ENCODE measurements at places on chromosomes 5 and 9. TPM values are rescaled to one million over a fixed set of nuclear protein-coding genes. Genes with fewer than 3 reads are reported as not detected.

IL3 gene
- polyA plus RNA-seq, result not detected

TRIM52 gene
- polyA plus RNA-seq, result 31.8 TPM

PCDHGA12 gene
- 3.0 TPM for polyA plus RNA-seq

MARCOL gene
- polyA plus RNA-seq, result not detected

LYRM7 gene
- polyA plus RNA-seq, result 15.2 TPM

SH3GL2 gene
- polyA plus RNA-seq, result 3.8 TPM

DNA sequence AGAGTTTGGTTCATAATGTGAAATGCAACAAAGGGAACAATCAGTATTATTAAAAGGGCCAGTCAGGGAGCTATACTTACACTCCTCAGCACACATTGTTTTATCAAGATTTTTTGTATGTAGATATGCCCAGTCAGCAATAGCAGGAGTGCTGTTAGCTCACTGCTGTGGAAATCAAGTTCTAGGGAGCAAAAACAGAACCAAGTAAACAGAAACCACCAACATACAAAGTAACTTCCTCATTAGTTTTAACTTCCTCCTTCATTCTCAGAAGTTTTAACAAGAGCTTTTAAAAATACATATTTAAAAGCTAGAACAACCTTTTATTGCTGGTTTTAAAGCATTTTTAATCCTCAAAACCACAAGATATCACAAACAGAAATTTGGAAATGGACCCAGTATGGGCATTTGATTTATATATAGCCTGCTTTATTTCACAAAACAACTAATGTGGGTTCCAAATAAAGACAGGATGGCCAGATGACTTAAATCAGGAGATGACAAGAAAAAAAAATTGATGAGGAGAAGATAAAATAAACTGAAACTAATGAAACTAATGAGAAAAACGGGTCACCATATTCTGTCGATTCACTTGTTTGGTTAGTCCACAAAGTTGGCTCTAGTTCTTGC is 178.5 kb downstream of the ADAMTS12 start:
- no peak for DNase-seq

DNA sequence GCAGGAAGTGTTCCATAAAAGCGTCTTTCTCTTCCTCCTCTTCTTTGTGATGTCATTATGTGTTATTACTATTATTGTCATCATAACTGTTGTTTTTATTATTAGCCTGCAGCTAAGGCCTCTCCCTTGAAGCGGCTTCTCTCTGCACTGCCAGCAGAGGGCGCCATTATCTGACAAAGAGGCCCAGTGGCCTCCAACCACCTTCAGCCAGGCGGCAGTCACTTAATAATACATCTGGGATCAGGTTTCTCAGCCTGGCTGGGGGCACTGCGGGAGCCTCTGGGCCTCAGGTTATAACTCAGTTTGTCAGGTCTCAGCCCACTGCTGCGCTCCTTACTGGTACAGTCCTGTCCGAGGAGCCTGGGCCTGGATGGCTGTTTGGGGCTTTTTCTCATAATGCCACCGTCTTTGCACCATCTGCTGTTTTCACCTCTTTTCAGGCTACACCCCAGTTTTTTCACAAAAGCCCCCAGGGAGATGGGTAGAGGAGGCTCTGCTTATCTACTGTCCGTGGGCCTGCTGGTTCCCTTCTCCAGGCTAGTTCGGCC is 281.9 kb downstream of the NSG2 start:
- DNase-seq, result peak; percentile 48

- DNase-seq, result no peak
Observed at GRCh38 chr5:69300537-69301203, 31.9 kb downstream of the CCDC125 start.

DNA sequence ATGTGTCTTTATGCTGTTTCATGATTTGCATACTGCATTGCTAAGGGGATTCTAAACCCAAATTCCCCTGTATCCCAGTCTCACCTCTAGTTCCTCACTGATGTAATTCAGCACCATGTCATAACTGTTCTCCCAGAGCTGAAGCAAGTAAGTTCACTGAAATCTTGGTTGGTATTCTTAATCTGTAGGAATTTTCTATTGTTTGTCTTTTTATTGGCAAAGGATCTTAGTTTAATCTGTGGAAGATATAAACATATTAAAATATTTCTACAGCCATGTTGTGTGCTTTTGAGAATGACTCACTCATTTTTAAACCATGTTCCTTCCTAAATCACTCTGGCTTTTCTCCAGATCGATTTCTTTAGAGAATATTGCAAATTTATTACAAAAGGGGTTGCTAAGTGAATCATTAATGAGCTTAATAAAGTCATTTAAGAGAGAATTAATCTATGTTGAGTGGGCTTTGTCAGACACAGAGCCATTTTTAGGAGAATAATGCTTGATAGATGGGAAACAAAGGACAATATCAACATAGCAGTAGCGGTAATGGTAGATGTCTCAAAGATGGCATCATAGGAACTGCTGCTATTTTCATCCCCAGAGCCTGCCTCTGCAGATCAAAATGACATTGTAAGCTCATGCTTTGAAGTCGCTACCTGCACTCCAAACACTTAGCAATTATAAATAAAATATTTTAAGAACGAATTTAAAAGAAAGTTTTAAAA is 110.0 kb downstream of the ENC1 start:
- DNase-seq, result no peak

GRCh38 chr9:125137200-125137599 is 6.1 kb downstream of the SCAI start:
- DNase-seq, result no peak

DNA sequence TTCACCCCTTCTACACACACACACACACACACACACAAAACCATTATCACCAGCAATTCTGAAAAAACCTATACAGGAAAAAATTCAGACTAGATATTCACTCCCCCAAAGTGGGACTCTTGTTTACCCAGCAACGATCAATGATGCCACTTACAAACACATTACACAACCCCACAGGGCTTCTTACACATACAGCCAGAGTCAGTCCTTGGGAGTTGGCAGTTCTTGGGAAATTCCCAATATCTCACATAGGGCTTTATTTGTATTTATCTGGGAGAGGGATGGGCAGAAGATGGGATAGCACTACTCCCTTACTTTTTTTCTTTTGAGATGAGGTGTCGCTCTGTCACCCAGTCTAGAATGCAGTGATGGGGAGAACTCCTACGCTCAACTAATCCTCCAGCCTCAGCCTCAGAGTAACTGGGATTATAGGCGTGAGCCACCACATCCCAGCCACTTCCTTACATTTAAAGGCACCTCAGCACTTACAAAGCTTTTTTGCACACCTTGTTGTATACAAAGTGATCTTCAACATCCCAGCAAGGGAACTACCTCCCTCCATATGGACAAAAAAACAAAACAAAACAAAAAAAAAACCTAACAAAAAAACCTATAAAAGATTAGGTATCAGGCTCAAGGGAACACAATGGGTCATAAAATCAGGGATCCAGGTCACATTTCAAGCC is 168.4 kb downstream of the TSSK1B start:
- no peak for DNase-seq

DNA sequence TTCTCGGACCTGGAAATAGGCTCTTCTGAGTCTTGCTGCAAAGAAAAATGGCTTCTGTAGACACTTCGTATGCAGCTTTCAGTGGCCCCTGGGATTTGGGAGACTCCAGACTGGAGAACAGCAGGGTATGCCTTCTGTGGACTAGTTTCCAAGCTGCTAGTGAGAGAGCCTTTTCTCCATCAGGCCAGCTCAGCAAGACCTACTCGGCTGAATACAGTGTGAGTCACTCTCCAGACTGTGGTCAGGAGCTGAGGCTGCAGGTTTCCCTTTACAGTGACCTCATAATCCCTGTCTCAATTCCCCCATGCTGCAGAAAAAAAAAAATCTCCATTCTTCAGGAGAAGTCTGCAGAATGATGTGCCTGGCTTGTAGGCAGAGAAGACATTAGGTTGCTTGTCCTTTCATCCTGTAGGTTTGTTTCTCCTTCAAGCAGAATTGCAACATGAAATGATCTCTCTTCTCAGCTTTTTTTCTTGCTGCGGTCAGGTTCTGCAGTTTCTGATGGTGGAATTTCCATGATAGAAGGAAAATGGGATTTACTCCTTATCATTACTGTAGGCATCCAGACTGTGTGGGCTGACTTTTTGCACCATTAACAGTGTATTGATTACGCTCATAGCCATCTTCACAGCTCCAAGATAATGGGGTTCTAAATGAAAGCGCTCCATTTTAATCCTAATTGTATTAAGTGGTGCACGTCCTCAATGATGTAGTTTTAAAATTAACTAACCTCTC is 78.3 kb upstream of the TNFSF8 start:
- DNase-seq, result no peak
